Pancreas (tissue), 10 donors: ENCODE measurements at places on chromosomes 4 and X. TPM values are rescaled to one million over a fixed set of nuclear protein-coding genes. Genes with fewer than 3 reads are reported as not detected.

The HDX gene
- total RNA-seq = 3.3 TPM

The CENPVL1 gene
- not detected for total RNA-seq

The CXCL11 gene
- 3.7 TPM for total RNA-seq

The PIGA gene
- total RNA-seq = 9.5 TPM

The TCEAL7 gene
- total RNA-seq = 0.12 TPM

The CT83 gene
- not detected for total RNA-seq

The ANK2 gene
- 3.7 TPM for total RNA-seq

The HSFX4 gene
- total RNA-seq = not detected

The RAI2 gene
- 6.8 TPM for total RNA-seq

The HCFC1 gene
- total RNA-seq = 16.1 TPM

DNA sequence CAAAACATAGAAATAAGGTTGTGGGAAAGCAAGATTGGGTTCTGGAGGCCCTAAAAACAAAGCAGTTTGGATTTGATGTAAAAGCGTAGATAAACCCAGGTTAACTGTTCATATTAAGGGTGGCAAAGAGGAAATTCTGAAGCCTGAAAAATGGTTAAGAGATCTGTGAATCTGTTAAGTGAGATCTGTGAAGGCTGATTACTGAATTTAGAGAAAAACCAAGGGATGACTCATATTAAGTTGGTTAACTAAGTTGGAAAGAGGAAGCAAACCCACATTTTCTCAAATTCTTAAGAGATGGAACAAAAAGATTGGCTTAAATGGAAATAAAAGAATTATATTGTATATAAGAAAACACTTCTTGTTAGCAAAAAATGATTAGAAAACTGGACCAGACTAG, 22.8 kb downstream of the GPAT3 start:
- no peak for DNase-seq
- H3K27ac ChIP-seq = no peak overlapping the region
- no peaks in the 10 kb centered on the region for H3K36me3 ChIP-seq
- no peak overlapping the region for H3K4me3 ChIP-seq
- H3K4me1 ChIP-seq = no peaks in the 10 kb centered on the region
- H3K27me3 ChIP-seq = no peaks in the 10 kb centered on the region

DNA sequence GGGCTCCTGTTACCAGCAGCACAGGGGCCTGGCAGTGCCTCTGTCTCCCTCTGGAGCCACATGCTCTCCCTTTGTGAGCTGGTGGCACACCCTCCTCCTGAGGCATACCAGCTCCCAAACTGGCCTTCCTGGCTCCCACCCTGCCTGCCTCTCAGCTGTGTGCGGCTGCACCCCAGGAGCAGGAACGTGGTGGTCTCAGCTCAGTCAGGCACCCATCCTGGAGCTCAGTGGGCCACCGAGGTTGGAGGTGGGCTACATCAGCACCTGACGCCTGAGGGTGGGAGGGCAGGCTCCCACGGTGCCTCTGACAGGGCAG, 85.9 kb upstream of the NKX1-1 start:
- H3K27me3 ChIP-seq = no peaks in the 10 kb centered on the region
- no peaks in the 10 kb centered on the region for H3K4me1 ChIP-seq
- no peak overlapping the region for H3K4me3 ChIP-seq
- no peaks in the 10 kb centered on the region for H3K36me3 ChIP-seq
- no peak for DNase-seq
- H3K27ac ChIP-seq = no peak overlapping the region

DNA sequence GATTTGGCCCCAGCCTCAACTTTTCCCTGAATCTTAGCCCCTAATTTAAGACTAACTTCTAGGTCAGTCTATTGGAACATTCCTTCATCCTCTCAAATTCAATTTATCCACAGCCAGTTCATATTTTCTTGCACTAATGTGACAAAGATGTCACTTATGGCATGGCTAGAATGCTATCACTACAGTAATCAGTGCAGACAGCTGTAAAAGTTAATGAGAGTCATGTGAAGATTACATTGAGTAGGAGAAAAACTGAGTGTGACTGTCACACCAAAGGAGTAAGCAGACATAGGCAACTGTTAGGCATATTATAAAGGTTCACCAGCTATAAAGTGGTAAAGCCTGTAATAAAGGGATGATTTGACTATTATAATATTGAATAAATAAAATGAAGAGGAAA, 42.6 kb downstream of the GABRG1 start:
- no peak overlapping the region for H3K27ac ChIP-seq
- no peaks in the 10 kb centered on the region for H3K36me3 ChIP-seq
- no peak for DNase-seq
- H3K27me3 ChIP-seq = no peaks in the 10 kb centered on the region
- H3K4me3 ChIP-seq = no peak overlapping the region

DNA sequence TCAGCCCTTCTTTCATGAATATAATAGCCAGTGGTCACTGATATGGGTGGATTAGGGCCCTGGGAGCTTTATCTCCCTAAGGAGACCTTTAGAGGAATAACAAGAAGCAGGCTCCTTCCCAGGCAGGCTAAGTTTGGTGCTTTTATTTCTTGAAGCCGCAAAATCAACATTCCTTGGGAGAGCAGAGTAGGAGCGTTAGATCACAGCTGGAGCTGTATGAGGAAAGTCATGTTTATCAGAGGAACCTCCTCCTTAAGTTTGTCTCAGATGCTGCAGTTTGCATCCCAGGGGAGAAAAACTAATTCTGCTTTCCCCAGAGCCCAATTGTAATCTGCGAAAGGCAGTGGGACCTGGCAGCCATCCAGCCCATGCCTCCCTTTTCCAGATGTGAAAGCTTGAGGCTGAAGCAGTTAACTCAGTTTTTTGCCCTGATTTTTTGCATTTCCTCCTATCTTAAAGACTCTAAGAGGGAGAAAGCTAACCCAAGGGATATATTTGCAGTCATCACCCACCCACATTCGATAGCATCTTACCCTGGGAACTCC, 186.0 kb upstream of the FRMPD4 start:
- H3K4me1 ChIP-seq = no peaks in the 10 kb centered on the region
- H3K4me3 ChIP-seq = no peak overlapping the region
- H3K36me3 ChIP-seq = no peaks in the 10 kb centered on the region
- H3K27me3 ChIP-seq = no peaks in the 10 kb centered on the region

DNA sequence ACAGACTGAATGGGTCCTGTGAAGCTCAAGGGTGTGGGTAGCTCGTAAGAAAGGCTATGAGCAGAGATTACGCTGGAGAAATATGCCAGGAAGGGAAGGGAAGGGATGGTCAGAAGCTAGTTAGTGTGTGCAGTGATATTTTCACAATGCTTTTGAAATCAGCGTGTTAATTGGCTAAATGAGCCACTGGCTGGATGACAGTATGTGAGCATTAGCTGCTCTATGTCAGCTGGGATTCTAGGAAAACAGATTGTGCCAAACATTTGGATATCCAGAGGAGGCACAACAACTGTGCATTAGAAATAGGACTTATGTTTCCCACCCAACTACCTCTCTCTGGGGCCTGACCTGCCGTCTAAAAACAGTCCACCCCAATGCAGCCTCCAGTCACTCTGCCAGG, 168.5 kb downstream of the DHRSX start:
- no peaks in the 10 kb centered on the region for H3K36me3 ChIP-seq
- no peak overlapping the region for H3K27ac ChIP-seq
- H3K27me3 ChIP-seq = no peaks in the 10 kb centered on the region
- H3K4me3 ChIP-seq = no peak overlapping the region
- no peak for DNase-seq

- peaks cover 14% of the 10 kb centered on the region for H3K27me3 ChIP-seq
- no peak overlapping the region for H3K27ac ChIP-seq
- no peak overlapping the region for H3K4me3 ChIP-seq
- H3K4me1 ChIP-seq = peaks cover 7% of the 10 kb centered on the region
- no peaks in the 10 kb centered on the region for H3K36me3 ChIP-seq
Observed at GRCh38 chr4:30725562-30725961, 5.4 kb downstream of the PCDH7 start.

DNA sequence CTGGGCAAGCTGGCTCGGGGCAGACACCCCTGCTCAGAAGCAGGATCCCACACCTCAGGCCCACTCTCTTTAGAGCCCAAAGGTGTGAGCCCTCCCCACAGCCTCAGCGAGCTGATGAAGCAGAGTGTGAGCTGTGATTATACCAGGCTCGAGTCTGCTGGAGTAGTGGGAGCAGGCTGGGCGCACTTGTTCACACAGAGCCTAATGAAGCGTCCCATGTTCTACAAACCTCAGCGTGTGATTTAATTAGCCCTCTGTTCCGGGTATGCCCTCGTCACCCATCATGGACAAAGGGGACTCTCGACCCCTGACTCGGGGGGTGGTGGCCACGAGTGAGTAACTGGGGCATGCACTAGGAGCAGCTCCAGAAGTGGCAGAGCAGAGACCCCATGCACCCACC, 62.3 kb downstream of the PPP2R2C start:
- no peaks in the 10 kb centered on the region for H3K36me3 ChIP-seq
- H3K4me1 ChIP-seq = no peaks in the 10 kb centered on the region
- no peak overlapping the region for H3K27ac ChIP-seq
- no peak for DNase-seq

GRCh38 chr4:133316909-133317308, 167.8 kb downstream of the PCDH10 start:
- DNase-seq = no peak
- H3K4me3 ChIP-seq = no peak overlapping the region
- no peaks in the 10 kb centered on the region for H3K27me3 ChIP-seq
- H3K36me3 ChIP-seq = no peaks in the 10 kb centered on the region

DNA sequence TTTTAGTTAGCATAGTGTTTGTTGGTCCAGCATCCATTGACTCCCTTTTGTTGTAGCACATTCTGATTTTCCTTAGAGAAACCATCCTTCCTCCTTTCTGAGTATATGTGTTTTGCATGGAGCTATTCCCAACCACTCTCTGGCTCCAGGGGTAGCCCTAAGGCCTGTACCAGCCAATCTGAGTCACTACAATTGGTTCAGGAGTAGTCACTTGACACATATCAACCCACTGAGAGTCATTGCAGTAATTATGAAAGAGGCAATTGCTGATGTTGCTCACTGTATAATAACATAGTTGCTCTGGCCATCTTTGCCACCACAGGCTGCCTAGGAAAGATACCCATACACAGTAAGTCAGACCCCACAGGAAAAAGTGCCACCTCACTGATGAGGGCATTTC, 71.2 kb upstream of the GRID2 start:
- no peak overlapping the region for H3K4me3 ChIP-seq
- H3K4me1 ChIP-seq = peaks cover 13% of the 10 kb centered on the region
- H3K27ac ChIP-seq = no peak overlapping the region

- no peaks in the 10 kb centered on the region for H3K27me3 ChIP-seq
- no peaks in the 10 kb centered on the region for H3K4me1 ChIP-seq
- no peak for DNase-seq
- H3K4me3 ChIP-seq = no peak overlapping the region
Observed at GRCh38 chr4:10722957-10723356, 38.4 kb upstream of the CLNK start.

GRCh38 chrX:136035663-136036062, 50.4 kb downstream of the SLC9A6 start:
- no peak overlapping the region for H3K27ac ChIP-seq
- no peaks in the 10 kb centered on the region for H3K27me3 ChIP-seq
- no peak overlapping the region for H3K4me3 ChIP-seq
- no peaks in the 10 kb centered on the region for H3K4me1 ChIP-seq
- no peaks in the 10 kb centered on the region for H3K36me3 ChIP-seq

GRCh38 chrX:74509989-74510388, 88.7 kb downstream of the SLC16A2 start:
- no peaks in the 10 kb centered on the region for H3K27me3 ChIP-seq
- no peak overlapping the region for H3K4me3 ChIP-seq
- DNase-seq = no peak

- DNase-seq = no peak
- no peaks in the 10 kb centered on the region for H3K36me3 ChIP-seq
- no peaks in the 10 kb centered on the region for H3K4me1 ChIP-seq
- H3K27me3 ChIP-seq = no peaks in the 10 kb centered on the region
Observed at GRCh38 chrX:107686792-107687191, 58.5 kb downstream of the PRPS1 start.

DNA sequence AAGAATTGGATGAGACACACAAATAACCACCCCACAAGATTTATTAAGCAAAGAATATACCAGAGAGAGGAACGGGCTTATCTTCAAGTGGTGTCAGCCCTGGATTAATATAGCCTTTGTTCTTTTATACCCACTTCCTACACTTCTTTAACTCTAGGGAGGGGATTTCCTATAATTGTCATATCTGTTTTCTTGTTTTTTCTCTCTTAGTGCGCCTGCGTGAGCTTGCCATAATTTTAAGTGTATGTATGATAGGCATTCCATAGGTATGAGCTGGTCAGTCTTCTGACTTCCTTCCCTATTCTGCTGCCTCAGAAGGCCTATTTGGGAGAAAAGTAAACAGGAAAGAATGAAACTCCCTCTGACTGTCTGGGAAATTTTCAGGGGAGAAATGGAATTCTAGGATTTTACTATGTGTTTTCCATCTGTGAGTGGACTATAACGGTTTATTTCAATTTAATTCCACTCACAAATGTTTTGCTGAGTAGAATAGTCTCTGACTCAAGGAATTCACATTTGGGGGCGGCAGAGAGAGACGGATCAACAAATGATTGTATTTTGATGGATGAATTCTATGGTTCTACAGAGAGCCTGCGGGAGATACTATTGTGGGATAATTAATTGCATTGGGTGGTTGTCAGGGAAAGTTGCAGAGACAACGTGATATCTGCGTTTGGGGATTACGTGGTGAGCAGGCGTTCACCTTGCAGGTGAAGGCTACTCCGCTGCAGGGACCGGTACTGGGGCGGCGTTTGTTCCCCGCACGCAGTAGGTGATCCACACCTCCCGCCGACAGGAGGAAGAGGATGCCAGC, 626 bp upstream of the CEP135 start:
- peak overlapping the region; percentile 85 for H3K4me3 ChIP-seq
- no peaks in the 10 kb centered on the region for H3K4me1 ChIP-seq
- H3K27ac ChIP-seq = peak overlapping the region; percentile 92
- no peaks in the 10 kb centered on the region for H3K36me3 ChIP-seq

DNA sequence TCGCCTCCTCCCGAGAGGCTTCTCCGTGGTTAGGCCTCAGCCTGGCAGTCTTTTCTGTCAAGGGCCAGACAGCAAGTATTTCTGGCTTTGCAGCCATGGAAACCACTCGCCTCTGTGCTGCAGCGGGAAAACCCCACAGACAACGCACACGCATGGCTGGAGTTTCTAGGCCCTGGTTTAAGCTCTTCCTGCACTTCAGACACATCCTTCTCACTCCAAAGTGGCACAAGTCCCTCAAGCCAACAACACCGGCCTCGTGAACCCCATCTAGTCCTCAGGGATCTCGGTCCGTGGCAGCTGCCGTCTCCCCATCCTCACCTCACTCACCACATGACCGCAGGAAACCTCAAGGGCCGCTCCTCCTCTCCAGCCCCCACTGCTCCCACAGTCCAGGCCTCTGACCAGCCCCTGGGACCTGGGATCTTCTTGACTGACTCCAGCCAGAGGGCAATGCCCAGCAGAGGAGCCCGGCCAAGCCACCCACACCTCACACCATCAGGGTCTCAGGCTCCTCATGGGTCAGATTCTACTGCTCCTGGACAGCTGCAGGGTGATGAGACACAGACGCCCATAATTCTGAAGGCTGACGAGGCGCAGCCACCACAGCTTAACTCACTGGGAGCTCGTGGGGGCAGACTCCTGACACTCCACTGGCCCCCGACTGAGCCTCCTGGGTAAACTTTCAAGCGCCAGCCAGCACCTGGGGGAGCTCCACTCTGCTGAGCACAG, 21.7 kb downstream of the LETM1 start:
- no peak overlapping the region for H3K4me3 ChIP-seq
- no peaks in the 10 kb centered on the region for H3K4me1 ChIP-seq
- H3K27me3 ChIP-seq = no peaks in the 10 kb centered on the region
- DNase-seq = no peak
- no peak overlapping the region for H3K27ac ChIP-seq

- H3K27ac ChIP-seq = no peak overlapping the region
- no peaks in the 10 kb centered on the region for H3K4me1 ChIP-seq
- H3K27me3 ChIP-seq = no peaks in the 10 kb centered on the region
- H3K36me3 ChIP-seq = no peaks in the 10 kb centered on the region
- H3K4me3 ChIP-seq = no peak overlapping the region
Observed at GRCh38 chr4:147542229-147542990, 61.5 kb downstream of the EDNRA start.
